ENCODE measurements at places on chromosomes 7 and 10. TPM values are rescaled to one million over a fixed set of nuclear protein-coding genes. Genes with fewer than 3 reads are reported as not detected.

- H3K36me3 ChIP-seq, result no peaks in the 10 kb centered on the region
- no peak for DNase-seq
- H3K27ac ChIP-seq, result no peak overlapping the region
- H3K4me3 ChIP-seq, result no peak overlapping the region
Measured at GRCh38 chr7:131836733-131837132, 280.3 kb upstream of the PODXL start.

DNA sequence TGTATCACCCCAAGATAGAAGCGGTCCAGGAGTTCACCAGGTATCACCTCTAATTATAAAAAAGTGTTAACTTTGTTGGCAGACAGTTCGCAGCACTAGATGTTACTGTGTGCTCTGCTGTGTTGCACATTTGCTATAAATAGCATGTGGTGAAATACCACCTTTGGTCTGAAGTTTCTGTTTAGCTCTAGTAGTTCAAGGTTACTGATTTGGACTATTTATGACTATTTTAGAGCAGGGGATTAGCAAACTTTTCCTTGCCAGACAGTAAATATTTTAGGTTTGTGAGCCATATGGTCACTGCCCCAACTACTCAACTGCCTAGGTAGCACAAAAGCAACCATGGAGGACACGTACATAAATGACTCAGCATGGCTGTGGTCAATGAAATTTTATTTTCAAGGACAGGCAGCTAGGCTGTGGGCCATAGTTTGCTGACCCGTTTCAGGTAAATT is 16.5 kb downstream of the DENND10 start:
- no peak for DNase-seq
- no peaks in the 10 kb centered on the region for H3K4me1 ChIP-seq
- no peaks in the 10 kb centered on the region for H3K27me3 ChIP-seq
- no peak overlapping the region for H3K4me3 ChIP-seq
- H3K36me3 ChIP-seq, result peaks cover 65% of the 10 kb centered on the region

Gene ERVW-1
- not detected for polyA plus RNA-seq

Gene AGR2
- polyA plus RNA-seq, result not detected
